ENCODE measurements at places on chromosomes 1 and 21.

DNA sequence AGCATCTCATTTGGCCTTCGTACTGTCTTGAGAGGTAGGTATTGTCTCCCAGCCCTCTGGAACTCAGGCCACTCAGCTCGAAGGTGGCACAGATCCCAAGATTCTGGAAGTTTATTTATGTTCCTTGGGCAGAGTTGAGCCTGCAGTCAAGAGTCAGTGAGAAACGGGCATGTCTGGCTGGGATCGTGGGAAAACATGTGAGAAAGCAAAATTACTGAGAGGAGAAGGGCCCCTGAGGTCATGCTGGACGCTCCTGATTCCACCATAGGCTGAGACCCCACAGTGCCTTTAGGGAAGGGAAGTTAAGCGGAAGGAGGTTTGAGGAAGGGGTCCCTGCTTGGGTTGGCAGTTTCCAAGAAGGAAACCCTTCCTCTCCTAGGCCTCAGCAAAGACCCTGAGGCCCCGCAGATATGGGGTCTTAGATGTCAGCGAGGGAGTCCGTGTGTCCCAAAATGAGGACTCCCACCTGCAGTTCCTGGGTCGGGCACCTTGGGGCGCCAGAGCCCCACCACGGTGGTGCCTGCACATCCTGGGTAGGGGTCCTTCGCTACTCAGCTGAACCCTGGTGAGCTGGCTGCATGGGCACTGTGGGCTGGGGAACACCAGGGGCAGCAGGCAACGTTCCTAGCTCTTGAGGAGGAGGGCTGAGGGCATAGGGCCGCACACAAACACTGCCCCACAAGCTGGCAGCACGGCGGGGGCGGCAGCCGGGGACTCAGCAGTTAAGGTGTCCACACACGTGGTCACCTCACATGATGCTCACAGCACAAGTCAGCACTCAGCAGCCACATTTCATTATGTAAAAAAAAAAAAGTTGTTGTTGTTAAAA, 12.3 kb upstream of the SEMA4A start:
- no peak for DNase-seq

- DNase-seq, result peak; percentile 92
Measured at GRCh38 chr1:32992489-32993323, 28.1 kb upstream of the RNF19B start.

GRCh38 chr1:118253053-118253915, 68.3 kb upstream of the SPAG17 start:
- DNase-seq, result no peak

DNA sequence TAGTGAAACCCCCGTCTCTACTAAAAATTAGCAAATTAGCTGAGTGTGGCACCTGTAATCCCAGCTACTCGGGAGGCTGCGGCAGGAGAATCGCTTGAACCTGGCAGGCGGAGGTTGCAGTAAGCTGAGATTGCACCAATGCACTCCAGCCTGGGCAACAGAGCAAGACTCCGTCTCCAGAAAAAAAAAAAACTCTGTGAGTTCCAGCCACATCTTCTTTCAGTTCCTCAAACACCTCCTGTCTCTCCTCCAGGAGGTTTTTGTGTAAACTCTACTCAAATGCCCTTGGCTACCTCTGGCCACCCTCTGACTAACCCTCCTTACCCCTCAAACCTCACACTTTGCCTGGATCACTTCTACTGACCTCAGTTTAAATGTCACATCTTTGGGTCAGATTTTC, 38.1 kb downstream of the RCSD1 start:
- DNase-seq, result no peak

DNA sequence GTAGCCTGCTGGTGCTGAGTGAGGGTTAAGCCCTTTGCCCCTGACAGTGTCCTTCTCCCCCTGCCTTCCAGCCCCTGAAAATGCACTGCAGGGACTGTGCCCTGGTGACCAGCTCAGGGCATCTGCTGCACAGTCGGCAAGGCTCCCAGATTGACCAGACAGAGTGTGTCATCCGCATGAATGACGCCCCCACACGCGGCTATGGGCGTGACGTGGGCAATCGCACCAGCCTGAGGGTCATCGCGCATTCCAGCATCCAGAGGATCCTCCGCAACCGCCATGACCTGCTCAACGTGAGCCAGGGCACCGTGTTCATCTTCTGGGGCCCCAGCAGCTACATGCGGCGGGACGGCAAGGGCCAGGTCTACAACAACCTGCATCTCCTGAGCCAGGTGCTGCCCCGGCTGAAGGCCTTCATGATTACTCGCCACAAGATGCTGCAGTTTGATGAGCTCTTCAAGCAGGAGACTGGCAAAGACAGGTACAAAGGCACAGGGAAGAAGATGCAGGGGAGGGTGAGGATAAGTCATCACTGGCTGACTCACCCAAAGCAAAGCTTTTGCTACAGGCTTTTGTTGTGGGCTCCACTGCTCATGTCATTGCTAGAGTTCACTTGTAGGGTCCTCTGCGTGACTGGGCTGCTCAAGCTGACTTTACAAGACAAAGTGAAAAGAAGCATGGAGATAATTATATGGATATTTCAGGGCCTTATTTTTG, 174.9 kb downstream of the PIGK start:
- no peak for DNase-seq

GRCh38 chr1:175434283-175434860, 241.8 kb upstream of the KIAA0040 start:
- DNase-seq, result no peak

DNA sequence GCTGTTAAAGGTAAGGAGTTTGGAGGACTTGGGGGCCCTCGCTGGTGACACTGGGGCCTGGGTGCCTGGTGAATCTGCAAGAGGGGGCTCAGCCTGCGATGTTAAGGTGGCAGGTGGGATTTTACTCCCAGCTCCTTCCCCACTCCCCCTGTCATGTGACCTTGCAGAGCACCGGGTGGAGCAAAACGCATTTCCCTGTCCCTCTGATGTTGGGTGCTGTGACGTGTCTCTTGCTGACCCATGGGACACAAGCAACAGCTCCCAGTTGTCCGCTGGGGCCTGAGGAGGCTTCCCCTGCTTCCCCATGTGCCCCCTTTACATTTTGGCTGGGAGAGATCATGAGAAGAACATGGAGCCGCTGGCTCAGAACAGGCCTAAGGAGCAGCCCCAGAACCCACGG, 319.0 kb downstream of the MATN1 start:
- DNase-seq, result peak; percentile 53

- no peak for DNase-seq
Measured at GRCh38 chr1:99348397-99349132, 84.3 kb downstream of the PLPPR4 start.

DNA sequence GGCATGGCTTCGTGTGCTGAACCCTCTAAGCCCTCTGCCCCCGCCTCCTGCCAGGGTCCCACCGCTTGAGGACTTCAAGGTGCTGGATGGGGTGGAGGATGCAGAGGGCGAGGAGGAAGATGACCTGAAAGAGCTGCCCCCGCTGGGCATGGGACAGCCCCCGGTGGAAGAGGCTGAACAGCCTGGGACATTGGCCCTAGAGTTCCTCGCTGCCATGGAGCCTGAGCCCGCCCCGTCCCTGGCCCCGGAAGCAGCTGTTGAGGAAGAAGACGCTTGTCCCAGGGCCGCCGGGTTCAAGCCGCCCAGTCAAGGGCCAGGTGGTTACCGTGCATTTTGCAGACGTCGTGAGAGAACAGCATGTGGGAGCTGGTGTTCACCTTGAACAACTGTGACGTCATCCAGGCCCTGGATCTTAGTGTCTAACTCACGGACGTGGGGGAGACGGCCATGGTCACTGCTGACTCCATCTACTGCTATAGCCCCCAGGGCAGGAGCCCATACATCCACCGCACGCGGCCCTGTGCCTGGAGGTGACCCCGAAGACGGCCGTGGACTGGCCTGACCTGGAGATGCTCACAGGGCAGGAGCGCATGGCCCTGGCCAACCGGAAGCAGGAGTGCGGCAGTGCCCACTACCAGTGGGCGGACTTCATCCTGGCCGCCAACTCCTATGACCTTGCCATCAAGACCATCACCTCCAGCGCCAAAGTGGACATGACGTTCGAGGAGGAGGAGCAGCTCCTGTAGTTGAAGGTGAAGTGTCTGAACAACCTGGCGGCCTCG, 90.1 kb downstream of the PPP1R12B start:
- DNase-seq, result no peak
